ENCODE measurements at places on chromosomes 6 and 20.

DNA sequence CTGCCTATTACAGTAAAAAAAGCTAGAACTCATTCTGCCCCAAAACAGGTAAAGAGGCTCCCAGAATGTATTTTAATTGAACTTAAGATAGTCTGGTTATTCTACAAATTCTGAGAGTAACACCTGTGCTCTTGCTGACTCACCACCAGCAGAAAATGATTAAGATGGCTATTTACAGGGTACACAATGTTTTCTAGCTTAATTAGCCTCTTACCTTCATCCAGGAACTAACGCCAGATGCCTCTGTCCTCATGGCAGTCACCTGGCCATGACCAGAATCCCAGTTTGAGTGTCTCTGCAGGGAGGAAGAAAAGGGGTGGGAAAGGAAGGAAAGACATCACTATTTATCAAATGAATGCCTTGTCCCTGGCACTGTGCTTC is 31.3 kb upstream of the PPP1R3G start:
- DNase-seq, result no peak

- DNase-seq, result peak; percentile 22
Measured at GRCh38 chr6:88538130-88538706, 372.1 kb upstream of the CNR1 start.

GRCh38 chr6:93083337-93084230 is 335.8 kb downstream of the EPHA7 start:
- no peak for DNase-seq

GRCh38 chr6:47363736-47364135 is 54.0 kb upstream of the TNFRSF21 start:
- DNase-seq, result no peak

DNA sequence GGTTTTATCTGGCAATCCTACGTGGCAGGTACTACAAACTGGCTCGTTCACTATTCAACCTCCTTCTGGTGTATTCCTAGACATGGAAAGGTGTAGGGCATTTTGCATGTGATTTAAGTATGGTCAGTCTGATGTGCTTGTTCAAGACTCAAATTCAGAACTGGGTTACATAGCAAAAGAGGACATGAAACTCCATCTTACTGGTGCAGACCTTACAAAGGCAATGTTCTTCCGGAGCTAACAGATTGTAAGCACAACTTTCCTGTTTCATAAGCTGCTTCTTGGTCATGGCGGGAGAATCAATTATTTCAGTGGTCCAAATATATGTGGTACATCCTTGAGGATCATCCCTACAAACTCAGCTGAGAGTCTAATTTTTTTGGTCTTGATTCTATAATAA is 703.4 kb downstream of the EPM2A start:
- DNase-seq, result no peak

GRCh38 chr20:8510808-8511207 is 378.7 kb downstream of the PLCB1 start:
- DNase-seq, result no peak

DNA sequence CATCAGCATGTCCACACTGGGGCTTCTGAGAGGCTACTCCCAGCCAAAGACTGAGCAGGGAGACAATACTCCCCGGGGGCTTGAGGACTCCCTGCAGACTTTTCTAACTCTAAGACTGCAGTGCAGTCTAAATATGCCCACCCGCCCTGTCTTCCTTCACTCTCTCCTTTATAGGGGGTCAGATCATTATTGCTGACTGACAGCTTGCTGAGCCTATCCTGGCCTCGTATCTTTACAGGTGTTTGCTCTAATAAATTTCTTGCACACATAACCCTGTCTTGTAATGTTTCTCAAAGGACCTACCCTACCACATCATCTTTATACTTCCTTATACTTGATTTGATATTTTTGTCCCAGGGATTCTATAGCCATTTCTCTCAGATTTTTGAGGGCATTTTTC is 39.4 kb upstream of the MOCS1 start:
- DNase-seq, result no peak

DNA sequence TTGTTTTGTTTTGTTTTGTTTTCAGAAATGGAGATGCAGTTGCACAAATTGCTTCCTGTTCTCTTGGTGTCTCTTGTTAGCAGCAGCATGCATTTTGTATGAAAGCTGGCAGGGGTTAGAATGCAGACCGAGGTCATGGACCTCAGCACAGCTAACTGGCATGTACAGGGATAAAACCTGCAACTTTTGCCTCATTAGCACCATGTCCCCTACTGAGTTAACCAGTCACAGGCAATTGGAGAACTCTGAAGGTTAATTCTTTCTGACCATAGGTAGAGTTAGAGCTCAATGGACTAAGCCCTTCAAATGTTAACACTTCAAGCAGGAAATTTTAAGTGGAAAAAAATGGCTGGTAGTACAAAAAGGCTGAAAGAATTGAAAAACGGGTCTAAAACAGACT is 377.1 kb downstream of the ADGRB3 start:
- no peak for DNase-seq

GRCh38 chr6:79422666-79423065 is 114.6 kb downstream of the LCA5 start:
- no peak for DNase-seq

- DNase-seq, result no peak
Measured at GRCh38 chr6:15752820-15753219, 90.0 kb upstream of the DTNBP1 start.

DNA sequence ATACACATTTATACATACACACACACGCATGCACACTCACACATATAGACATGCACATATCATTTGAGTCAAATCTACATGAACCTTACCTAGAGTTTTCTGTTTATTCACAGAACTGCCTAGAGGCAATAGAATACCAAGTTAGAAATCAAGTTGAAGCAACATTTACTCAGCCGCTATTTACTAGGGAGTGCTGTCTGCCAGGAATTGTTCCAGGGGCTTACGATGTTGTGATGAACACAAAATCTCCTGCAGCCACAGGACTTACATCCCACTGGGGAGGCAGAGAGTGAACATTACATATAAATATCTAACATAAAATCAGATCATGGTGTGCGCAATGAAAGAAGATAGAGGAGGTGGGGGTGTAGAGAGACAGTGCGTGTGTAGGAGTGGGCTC is 80.4 kb downstream of the GCLC start:
- no peak for DNase-seq

DNA sequence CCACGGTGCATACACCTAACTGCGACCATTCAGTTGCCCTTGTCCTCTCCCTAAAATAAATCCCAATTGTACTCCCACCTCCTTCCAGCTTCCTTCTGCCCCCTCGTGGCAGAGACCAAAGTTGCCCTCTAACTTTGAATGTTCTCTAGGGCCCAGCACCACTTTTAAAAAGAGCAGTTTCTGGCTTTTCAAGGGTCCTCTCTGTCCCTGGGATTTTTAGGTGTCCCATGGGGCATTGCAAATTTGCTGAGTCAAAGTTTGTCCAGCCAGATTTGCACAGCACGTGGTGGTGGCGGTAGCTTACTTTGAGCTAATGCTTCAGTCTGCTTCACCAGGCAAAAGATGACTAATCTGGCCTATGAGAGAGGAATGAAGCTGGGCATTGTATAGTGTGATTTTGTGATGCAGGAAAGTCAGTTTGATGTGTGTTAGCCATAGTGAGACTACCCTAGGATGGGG is 100.2 kb downstream of the PERP start:
- peak; percentile 50 for DNase-seq

DNA sequence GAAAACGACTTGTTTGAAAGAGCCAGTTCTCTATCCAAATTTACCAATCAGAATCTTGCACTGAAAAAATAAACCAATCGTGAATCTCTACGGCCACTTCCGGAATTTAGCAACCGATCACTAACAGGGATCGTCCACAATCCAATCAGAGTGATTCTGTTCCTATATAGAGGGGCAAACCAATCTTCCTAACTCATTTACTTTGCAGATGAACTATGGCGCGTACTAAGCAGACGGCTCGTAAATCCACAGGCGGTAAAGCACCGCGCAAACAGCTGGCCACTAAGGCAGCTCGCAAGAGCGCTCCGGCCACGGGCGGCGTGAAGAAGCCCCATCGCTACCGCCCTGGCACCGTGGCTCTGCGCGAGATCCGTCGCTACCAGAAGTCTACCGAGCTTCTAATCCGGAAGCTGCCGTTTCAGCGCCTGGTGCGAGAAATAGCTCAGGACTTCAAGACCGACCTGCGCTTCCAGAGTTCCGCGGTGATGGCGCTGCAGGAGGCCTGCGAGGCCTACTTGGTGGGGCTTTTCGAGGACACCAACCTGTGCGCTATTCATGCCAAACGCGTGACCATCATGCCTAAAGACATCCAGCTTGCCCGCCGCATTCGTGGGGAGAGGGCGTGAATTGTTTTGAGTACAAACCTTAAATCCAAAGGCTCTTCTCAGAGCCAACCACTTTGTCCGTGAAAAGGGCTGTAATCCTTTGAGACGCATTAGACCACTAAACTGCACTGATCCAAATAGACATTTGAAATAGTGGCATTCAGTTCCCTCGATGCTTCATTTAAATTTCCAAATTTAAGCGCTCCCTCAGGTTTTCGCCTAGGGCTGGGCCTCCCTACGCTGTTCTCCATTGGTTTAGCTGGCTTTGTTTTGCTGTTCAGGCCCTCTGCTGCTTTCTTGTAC is 138.0 kb downstream of the HFE start:
- DNase-seq, result no peak

DNA sequence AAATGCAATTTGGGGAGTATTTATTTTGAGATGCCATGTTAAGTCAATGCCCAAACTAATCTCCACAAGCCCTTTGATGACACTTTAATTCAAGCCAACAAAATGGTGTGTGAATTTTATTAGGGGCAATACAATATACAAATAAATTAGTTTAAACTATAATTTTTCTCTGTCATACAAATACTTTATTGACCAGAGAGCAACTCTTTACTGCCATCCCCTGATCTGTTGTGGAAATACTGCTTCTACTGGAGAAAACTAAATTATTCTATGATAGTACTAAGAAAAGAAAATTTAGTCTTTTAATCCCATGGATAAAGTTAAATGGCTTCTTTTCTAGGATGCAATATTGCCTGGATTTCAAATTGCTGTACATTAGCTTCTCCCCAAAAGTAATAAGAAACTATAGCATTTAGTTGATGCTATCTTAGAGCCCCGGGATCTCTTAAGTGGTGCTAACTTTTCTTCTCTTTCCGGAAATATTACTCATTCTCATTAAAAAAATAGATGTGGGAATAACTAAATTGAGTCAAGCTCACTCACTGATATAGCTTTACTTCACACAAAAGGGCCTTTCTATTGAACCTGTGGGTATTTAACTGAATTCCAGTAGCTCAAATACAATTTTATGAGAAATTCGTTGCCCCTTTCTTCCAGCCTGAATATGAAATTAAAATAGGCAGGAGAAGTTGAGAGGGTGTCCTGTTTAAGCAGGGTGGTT is 49.2 kb downstream of the SMPDL3A start:
- peak; percentile 15 for DNase-seq

- no peak for DNase-seq
Measured at GRCh38 chr6:30997301-30997700, 13.0 kb upstream of the MUC22 start.

- DNase-seq, result no peak
Measured at GRCh38 chr20:5606350-5606749, 143.9 kb upstream of the SHLD1 start.

DNA sequence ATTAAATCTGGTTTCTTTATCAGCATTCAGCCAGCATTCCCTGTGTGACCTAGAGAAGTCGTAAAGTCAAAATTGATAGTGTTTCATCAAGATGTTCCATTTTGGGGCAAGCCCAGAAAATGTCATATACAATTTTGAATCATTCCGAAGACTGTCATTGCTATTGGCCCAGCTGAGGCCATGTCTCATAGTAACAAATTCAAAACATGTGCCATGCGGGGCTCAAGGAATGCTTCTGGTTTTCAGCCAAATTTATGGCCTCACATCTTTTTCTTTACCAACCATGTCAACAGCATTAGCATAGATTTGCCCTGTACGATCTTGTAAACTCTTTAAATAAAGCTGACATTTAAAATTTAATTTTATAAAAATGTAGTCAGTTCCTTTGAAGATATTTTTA is 314.7 kb downstream of the PAX1 start:
- DNase-seq, result no peak

DNA sequence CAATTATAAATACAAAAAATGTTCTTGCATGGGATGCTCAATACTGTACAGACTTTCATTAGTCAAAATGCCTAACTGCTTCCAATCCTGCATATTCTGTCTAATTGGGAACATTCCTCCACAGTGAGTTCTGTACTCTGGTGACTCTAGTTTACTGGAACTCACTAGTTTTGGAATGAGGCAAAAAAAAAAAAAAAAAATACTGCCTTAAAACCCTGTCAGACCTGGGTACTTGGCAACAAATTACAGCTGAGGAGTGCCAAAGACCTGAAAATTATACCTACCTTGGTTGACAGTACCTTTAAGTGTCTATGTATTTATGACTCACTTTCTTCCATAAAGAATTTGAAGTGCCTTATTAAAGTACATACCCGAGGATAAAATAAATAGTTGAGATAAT is 276.7 kb downstream of the FARS2 start:
- no peak for DNase-seq

GRCh38 chr6:106060167-106060566 is 26.0 kb upstream of the PRDM1 start:
- no peak for DNase-seq

DNA sequence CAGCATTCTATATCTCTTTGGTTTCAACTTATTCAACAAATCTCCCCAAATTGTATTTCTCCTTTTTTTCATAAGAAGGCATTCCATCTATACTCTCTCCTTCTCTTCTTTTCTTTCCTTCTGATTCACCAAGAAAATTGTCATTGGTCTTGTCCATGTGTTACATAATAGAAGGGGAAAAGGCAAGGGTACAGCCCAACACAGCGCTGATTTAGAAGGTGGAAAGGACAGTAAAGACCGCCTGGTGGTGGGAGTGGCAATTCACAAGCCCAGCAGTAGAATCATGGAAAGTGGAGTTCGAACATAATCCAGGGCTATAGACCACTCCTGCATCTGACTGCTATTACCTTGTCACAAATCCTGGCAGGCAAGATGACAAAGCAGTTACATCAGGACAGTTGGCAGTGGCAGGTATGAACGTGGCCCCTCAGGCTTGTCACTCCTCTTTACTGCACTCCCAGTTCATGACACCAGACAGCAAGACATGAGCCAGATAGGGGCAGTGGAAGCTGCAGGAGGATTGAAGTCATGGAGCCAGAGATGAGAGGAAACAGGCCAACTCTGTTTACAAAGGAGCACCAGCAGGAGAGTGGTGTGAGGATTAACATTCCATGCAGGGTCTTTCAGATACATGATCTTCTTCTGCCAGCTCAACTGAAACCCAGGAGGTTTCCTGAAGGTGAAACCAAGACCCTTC is 2.1 kb upstream of the TNFAIP3 start:
- DNase-seq, result no peak

- no peak for DNase-seq
Measured at GRCh38 chr6:153401751-153402150, 270.7 kb upstream of the RGS17 start.

Data from suppressor macrophage (primary cell).